ENCODE measurements at places on chromosomes 5 and 9. TPM values are rescaled to one million over a fixed set of nuclear protein-coding genes. Genes with fewer than 3 reads are reported as not detected.

GRCh38 chr9:136667940-136668760 lies 5.4 kb downstream of the EGFL7 start:
- no peak for DNase-seq

GRCh38 chr5:58851571-58851970 lies 268.7 kb downstream of the RAB3C start:
- DNase-seq = no peak

DNA sequence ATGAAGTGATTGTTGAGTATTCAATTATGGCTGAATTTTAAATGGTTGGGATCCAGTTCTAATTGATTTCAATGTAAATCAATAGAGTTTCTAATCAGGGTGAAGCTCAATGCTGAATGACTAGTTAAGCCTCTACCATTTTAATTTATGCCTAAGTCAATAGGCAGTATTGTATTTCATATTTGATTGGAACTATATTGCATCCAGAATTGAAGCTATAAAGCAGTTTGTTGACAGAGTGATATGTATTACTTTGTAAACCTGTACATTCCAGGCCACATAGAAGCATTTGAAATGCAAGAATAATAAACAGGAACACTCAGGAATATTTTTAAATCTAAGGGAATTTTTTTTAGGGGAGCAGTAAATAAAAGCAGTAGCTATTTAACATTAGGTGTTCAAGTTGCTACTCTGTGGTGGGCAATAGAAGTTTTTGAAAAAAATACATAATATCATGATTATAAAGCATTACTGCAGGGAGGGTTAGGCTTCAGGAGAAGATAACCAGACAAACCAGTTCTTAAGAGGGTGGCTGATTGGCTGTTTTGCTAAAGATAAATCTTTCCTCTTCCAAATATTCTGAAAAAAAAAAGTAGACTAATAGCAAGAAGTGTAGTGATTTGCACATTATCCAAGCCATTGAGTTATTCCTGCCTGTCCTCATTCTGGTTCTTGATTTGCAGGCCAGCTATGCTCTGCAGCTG lies 492.0 kb upstream of the MEF2C start:
- DNase-seq = no peak

Gene MAMDC2
- polyA plus RNA-seq = 6.6 TPM

GRCh38 chr5:56983593-56984361 lies 31.9 kb upstream of the MIER3 start:
- no peak for DNase-seq

Gene PMPCA
- 55.7 TPM for polyA plus RNA-seq

DNA sequence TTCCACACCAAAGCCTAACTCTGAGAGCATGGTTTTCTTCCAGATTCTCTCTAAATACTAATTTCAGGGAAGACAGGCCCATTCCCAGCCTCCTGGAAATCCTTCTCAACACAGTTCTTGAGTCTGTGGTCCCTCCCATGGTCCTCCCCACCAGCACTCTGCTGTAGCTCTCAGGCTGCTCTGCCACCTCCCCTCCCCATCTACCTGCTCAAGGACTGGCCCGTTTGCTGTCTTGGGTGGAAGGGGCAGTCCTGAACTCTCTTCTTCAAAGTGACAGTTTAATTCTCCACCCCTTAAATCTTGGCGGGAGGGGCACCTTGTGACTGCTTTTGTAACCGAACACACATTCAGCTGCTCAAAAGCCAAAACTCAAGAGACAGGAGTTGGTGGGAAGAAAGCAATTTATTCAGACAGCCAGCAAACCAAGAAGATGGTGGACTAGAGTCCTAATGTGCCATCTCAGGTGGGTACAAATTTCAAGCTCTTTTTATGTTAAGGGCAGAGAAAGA lies 7.6 kb upstream of the LCN15 start:
- DNase-seq = no peak

DNA sequence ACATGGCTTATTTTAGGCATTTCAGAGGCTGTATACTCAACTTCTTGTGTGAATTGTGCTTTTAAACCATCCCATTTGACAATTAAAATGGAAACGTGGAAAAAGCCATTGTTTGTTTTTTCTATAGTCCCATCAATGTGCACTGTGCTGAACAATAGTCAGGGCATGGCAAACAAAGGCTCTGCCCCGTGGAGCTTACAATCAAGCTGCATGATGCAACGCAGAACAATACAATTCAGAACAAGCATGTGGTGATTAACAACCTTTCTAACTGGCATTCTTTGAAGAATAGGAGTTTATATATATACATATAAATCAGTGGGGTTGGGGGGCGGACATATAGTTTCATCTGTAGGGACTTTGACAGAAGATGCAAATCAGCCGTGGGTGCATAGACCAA lies 2125.4 kb upstream of the WWC1 start:
- no peak for DNase-seq

- no peak for DNase-seq
Measured at GRCh38 chr9:21047281-21047691, 15.8 kb upstream of the HACD4 start.

Gene FOXD4L5
- 0.39 TPM for polyA plus RNA-seq

- DNase-seq = no peak
Measured at GRCh38 chr5:1184163-1184470, 17.3 kb upstream of the SLC6A19 start.

GRCh38 chr5:57306359-57306758 lies 132.5 kb downstream of the GPBP1 start:
- DNase-seq = no peak

DNA sequence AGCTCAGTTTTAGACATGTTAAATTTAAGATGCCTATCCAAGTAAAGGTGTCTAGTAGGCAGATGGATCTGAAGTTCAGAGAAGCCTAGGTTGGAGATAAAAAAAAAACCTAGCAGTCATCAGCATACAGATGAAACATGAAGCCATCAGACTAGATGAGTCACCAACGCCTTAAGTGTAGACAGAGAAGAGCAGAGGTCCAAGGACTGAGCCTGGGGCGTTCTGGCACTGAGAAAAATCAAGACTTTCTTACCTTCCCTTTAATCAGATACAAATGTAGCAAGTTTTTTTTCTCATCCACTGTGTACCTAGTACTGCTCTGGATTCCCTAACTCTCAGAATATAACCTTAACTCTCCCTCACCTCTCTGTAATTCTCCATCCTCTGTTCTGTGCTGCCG lies 97.3 kb downstream of the SIL1 start:
- no peak for DNase-seq

Gene SPATA31D4
- polyA plus RNA-seq = not detected

Gene PCDHB9
- polyA plus RNA-seq = 4.3 TPM
